Amniotic epithelial cell (primary cell): ENCODE measurements at places on chromosomes 11 and 22.

DNA sequence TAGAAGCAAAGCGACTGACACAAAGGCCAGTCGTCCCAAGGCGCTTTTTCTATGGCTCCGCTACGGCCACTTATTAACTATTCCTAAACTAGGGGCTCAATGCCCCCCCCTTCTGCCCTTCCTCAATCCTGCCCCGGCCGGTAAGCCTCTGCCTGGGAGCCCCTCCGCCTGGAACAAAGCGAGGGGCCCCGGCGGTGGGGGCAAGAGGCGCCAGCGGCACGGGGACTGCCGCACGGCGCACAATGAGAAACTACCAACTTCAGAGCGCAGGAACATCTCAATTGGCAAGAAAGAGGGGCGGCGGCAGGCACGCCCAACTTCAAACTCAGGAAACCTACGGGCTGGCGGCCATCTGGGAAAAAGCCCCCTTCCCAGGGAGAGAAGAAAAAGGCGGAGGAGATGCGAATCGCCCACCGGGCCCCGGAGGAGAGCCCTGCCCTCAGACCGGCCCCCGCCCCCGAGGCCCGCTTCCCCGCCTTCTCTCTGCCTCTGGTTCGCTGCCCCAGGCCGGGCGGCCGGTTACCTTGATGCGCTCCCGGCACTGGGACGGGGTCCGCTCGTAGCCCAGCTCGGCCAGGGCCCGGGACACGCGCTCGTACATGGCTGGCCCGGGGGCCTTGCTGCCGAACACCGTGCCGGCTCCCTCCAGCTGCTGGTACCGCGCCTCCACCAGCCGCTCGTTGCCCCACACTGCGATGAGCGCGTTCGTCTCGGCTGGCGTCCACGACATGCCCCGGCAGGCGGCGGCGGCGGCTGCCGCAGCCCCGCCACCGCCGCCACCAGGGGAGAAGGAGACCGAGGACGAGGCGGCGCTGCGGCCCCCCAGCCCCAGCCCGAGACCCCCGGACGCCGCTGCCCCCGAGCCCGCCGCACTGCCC, 619 bp downstream of the MSANTD2 start:
- peak; percentile 6 for DNase-seq

- DNase-seq, result no peak
Measured at GRCh38 chr11:10899121-10899830, 41.4 kb upstream of the ZBED5 start.

DNA sequence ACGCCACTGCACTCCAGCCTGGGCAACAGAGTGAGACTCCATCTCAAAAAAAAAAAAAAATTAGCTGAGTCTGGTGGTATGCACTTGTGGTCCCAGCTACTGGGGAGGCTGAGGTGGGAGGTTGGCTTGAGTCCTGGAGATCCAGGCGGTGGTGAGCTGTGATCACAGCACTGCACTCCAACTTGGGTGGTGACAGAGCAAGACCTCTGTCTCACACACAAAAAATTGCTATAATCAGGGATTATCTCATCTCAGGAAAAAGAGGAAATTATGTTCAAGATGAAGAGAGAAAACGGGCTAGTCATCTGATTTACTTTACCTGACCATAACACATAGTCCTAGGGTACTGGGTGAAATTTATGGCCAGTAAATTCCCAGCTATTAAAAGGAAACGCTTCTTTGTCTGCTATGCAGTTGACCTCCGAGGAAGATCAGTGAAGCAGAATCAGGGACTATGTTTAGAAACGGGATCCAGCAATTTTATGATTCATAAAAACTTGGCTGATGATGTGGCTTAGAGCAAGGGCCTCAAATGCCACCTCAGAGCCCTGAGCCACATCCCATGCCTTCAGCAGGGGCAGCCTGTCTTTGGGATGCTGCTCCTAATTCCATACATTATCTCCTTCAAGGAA, 386.2 kb downstream of the NTM start:
- DNase-seq, result no peak

DNA sequence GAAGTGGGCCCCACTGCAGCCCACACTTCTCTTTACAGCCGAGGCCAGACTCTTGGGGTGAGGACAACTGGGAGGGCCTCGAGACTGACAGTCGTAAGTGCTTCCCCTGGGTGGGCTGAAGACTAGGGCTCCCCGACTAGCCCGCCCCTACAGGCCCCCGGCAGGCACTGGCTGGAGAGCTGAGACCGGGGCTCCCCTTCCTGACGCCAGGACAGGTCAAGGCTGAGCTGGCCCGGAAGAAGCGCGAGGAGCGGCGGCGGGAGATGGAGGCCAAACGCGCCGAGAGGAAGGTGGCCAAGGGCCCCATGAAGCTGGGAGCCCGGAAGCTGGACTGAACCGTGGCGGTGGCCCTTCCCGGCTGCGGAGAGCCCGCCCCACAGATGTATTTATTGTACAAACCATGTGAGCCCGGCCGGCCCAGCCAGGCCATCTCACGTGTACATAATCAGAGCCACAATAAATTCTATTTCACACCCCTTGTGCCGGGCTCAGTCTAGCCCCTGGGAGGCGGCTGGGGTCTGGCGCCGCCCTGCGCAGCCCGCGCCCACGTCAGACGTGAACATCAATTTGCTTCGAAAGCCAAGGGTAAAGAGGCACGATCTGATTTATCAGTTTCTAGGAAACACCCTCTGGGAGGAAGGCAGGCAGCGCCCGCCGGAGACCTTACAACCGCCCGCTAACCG, 13.5 kb downstream of the SCYL1 start:
- no peak for DNase-seq

- DNase-seq, result no peak
Measured at GRCh38 chr11:72202571-72202970, 10.6 kb downstream of the FOLR1 start.

- no peak for DNase-seq
Measured at GRCh38 chr22:29126670-29127395, 54.0 kb downstream of the KREMEN1 start.
